Sciatic nerve (tissue), 2 donors: ENCODE measurements at places on chromosomes 4 and X.

GRCh38 chr4:53916431-53916889 is 147.9 kb downstream of the CHIC2 start:
- DNase-seq = no peak

GRCh38 chrX:100208076-100208475 is 202.0 kb downstream of the PCDH19 start:
- no peak for DNase-seq

- DNase-seq = peak; percentile 85
These were observed 16.4 kb upstream of the RUFY3 start for GRCh38 chr4:70705183-70706043.

DNA sequence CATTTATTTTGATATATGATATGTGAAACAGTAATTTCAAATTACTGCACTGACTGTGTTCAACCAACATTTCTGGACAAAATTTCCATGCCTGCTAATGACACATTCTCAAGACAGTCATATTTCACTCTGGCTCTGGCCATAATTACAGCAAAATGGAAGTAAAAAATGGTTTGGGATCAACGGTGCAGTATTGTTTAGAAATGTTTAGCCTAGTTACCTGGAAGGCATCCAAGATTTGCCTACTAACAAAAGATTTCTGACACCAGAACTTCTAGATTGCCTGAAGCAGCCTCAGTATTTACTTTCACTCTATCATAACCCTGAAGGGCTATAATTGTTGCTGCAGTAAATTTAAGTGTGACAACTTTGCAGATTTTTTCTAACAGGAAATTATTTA is 416.3 kb downstream of the PCDH10 start:
- no peak for DNase-seq

DNA sequence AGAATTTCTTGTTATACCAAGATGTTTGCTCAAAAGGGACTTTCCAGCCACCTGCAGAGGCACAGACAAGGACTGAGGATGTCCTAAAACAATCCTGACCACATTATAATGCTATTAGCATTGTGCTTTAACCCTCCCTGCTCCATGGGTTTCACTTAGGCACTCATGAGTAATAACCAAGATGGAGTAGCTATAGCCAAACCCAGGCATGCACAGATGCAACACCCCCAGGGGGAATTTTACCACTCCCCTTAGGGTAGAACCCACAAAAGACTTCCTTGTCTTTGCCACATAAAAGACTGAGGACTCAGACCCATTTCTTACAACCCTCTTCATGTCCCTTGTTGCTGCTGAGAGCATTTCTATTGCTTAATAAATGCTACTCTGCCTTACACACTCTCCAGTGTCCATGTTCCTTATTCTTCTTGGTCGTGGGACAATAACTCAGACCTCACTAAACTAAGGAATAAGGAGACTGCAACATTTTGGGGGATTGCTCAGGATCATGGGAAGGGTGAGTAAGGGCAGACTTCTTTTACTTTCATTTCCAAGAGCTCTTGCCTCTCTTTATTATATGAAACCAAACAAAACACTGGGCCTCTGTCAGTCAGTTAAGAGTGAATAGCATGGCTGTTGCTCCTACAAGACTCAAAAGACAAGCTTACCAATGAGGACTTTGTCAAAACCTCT is 103.5 kb downstream of the TECRL start:
- DNase-seq = no peak
